HTR-8/SVneo (cell line): ENCODE measurements at places on chromosomes 3 and 15.

DNA sequence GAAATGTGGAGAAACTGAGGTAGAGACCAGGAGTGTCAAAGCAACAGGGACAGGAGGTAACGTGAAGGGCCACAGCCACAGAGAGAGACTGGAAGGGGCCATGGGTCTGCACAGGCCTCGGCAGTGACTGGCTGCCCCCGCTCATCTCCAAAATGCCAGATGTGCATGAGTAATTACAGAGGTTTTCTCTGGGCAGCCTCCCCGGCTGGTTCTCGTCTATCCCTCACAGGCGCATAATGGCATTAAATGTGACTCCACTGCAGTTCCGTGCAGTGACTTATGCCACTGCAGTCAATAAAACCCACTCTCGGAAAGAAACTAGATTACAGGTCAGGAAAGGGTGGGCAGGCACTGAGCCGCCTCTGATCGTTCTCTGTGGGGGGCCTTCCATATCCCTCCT lies 74.7 kb downstream of the WDR76 start:
- DNase-seq: no peak

DNA sequence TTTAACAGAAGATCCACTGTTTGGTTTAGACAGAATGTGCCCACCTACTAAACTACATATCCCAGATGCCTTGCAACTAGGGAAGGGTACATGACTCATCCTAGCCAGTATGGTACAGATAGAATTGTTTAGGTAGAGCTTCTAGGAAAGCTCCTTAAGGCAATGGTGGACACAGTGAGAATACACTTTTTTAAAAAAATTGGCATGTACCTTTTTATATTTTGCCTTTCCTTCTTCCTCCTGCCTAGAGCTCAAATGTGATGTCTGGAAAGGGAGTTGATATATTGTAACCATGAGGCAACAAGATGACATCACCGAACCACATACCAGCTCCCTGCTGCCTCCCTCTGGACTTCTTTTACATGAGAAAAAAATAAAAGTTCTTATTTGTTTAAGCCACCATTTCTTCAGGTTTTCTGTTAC lies 14.4 kb upstream of the C3orf80 start:
- DNase-seq: peak; percentile 24

DNA sequence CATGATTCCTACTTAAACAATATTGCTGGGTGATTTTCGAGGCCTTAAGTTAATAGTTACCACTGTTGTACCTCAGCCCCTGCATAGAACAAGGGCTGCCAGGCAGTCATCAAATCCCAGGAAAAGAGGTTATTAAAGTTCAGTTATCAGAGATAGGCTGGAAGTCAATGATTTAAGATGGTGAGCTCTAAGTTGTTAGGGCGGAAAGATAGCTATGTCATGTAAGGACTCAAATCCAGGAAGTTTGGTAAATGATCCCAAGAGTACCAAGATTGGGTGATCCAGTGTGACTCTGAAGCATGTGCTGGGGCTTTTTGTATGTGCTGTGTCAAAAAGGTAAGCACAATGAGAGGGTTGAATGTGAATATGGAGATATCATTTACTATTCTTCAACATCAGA lies 287.9 kb downstream of the NLGN1 start:
- DNase-seq: no peak

DNA sequence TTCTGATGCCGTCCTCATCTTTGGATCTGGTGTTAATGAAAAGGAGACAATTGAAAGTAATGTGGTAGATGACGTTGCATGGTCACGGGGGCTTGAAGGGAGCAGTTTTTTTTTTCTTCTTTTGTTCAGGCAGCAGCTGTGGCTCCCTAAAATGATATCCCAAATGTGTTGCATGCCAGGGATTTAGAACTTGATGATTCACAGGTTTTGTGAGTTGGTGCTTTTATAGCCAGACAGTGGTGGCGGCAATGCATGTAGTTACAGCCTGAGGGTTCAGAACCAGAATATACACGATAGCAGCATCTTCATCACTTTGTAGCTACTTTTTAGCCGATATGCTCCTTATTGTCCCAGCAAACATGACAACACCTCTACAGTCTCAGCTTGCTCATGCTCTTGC lies 133.4 kb downstream of the CHST2 start:
- no peak for DNase-seq

DNA sequence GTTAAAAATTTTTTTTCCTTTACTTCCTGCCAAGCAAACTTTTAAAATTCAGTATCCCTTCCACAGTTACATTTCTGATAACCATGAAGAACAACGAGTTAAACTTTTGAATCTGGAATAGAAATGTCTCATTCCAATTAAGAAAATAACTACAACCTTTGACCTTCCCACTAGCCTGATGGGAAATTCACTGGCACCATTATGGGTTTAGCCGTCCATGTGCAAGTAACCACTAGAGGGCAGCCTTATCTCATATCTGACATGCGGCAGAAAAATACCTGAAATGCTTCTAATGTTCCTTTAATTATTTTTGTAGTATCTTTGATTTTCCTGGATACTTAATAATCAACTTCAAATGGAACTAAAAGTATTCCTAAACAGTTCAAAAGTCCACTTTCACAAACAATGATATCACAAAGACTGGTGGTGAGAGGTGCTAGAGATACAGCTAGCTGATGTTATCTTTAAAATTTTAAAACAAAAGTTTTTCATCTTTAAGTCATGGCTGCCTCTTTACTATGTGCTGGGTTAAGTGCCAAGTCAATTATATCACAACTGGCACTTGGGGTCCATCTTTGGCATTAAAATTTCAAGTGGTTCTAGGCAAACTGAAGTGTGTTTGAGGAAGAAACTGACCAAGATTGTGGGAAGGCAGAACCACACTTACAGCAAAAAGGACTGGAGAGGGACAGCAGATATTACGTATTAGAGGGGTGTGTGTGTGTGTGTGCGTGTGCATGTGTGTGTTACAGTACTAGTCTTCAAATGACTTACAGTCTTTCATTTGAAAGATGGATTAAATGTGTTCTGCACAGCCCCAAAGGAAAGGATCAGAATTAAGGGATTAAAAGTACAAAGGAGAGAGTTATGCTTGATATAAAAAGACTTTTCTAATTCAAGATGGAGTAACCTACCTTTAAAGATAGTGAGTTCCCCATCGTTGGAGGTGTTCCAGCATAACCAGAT lies 107.1 kb upstream of the ICE2 start:
- DNase-seq: peak; percentile 63

DNA sequence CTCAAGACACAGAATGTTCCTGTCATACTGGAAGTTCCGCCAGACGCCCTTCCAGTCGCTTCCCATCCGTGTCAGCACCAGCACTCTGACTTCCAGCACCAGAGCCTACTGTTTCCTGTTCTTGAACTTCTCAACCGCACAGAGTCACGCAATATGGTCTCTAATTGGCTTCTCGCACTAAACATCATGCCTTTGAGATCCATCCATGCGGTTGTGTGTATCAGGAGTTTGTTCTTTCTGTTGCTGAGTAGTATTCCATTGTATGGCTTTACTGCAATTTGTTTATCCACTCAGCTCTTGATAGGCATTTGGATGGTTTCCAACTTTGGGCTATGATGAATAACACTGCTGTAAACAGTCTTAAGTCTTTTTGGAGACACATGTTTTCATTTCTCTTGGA lies 112.1 kb downstream of the LRRK1 start:
- no peak for DNase-seq

DNA sequence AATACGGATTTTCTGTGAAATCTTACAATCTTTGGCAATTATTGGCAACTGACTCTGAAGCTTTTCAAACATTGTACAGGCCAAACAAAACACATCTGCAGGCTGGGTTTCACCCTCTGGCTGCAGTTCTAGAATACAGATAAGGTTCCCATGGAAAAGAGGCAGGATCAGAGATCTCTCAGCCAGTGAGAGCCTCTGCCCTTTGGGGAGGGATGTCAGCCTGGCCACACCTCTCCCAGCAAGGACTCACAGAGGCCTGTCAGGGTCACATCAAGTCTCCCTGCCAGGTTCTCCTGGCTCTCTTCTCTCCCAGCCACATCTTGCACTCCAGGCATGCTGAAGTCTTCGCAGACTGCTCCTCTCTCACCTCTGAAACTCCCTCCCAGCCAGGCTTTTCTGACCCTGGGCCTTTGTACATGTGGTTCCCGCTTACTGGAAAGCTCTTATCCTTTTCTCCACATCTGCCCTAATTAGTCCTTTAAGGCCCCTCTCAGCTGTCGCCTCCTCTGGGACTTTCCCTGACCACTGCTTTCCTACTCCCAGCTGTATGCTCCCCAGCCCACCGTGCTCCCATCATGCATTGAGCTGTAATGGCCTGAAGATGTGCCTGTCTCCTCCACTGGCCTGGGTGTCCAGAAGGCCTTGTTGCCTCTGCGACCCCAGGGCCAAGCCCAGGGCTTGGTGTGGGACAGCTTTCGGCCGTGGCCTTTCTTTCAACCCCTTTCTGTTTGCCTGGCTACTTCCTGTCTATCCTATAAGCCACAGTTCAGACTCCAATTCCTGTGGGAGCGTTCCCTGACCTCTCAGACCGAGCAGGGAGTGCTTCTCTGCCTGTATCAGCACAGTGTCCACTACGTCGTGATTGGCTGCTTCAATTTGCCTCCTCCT lies 4.3 kb downstream of the RBP1 start:
- DNase-seq: no peak

- no peak for DNase-seq
Measured at GRCh38 chr3:100789579-100789978, 80.3 kb downstream of the TFG start.

- DNase-seq: no peak
Measured at GRCh38 chr15:73357999-73358665, 10.6 kb downstream of the HCN4 start.

GRCh38 chr3:65473736-65474135 lies 565.0 kb downstream of the MAGI1 start:
- no peak for DNase-seq

- DNase-seq: no peak
Measured at GRCh38 chr15:39130556-39131379, 450.1 kb upstream of the THBS1 start.

DNA sequence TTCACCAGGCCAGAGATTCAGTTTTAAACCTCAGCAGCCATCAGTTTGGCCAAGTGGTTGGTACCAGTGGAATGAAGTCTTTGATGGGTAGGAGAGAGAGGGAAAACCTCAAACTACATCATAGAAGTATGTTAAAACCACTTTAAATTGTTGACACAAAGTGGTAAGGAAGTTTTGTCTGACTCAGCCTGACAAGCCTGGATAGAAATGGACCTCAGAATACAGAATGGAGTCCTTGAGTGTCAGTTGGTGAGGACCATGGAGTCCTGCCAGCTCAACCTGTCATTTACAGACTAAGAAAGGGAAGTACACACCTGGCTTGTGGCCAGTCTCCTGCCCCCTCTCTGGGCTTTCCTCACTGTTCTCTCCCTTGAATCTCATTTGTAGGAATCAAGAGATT lies 12.1 kb downstream of the EAF1 start:
- no peak for DNase-seq

DNA sequence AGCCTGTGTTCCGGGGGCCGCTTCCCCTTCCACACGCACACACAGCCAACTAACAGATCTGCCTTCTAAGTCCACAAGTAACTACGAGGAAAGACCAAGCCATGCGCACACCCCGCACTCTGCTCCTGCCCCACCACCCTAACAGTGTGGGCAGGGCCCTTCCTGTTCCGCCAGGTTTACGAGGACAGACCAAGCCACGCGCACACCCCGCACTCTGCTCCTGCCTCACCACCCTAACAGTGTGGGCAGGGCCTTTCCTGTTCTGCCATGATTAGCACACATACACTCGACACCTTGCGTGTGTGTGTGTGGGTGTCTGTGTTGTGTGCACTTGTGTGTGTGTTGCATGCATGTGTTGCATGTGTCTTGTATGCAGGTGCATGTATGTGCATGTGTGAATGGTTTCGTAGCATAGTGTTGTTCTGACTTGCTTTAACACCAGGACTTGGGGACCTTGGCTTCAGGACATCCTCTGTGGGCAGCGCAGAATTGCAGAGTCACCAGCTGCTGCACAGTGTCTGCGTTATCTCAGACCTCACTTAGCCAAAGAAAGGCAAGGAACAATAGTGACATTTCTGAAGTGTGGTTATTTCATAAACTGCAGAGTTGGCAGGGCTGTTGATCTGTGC lies 114.4 kb downstream of the CHSY1 start:
- no peak for DNase-seq

DNA sequence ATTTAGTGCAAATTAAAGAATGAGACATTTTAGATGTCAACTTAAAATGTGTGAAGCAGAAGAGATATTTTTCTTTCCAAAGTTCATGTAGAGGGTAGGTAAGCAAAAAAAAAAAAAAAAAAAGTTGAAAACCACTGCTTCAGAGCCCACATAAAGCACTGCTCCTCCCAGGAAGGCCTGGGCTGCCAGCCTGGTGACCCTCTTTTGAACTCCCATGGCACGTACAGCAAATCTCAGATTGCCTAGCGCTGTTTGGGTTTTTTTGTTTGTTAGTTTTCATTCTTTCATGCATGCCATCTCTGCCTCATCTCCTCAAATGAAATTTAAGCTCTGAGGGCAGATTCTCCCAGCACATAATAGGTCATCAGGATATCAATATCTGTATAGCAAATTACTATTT lies 120.1 kb downstream of the SRGAP3 start:
- DNase-seq: no peak

- DNase-seq: peak; percentile 63
Measured at GRCh38 chr15:88834211-88834812, 31.1 kb downstream of the ACAN start.

- DNase-seq: peak; percentile 31
Measured at GRCh38 chr3:37546876-37547275, 314.8 kb upstream of the CTDSPL start.
